ENCODE measurements at places on chromosomes 3 and 15. TPM values are rescaled to one million over a fixed set of nuclear protein-coding genes. Genes with fewer than 3 reads are reported as not detected.

The B3GALNT1 gene
- 17.3 TPM for total RNA-seq

The TLR9 gene
- 0.30 TPM for total RNA-seq

The RNU6-1 gene
- not detected for total RNA-seq

The TMEM207 gene
- not detected for total RNA-seq

The PRSS50 gene
- 0.50 TPM for total RNA-seq

The DUOXA2 gene
- total RNA-seq = not detected

DNA sequence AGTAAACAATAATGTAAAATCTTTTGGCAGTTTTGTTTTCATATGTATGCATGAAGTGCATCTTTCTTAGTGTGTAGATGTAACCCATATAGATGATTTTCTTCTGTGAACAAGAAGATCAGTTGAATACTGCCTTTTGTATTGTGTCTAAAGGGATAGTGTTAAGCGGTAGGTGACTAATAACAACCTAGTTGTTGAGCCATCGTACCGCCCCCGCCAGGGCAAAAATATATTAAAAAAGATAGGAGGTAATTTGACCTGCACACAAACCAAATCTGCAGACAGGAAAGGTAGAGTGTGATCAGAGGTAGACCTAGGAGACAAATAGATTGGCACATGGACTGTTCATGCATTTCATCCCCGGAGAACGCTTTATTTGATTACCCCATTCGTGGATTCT lies 3.3 kb upstream of the GMNC start:
- H3K4me3 ChIP-seq = no peak overlapping the region
- no peak overlapping the region for H3K27ac ChIP-seq
- DNase-seq = no peak
- H3K4me1 ChIP-seq = peaks cover 4% of the 10 kb centered on the region
- H3K27me3 ChIP-seq = no peaks in the 10 kb centered on the region

- no peaks in the 10 kb centered on the region for H3K27me3 ChIP-seq
- H3K4me1 ChIP-seq = peaks cover 67% of the 10 kb centered on the region
- DNase-seq = peak; percentile 86
- peaks cover 32% of the 10 kb centered on the region for H3K36me3 ChIP-seq
- peak overlapping the region; percentile 38 for H3K4me3 ChIP-seq
- H3K27ac ChIP-seq = peak overlapping the region; percentile 100
Observed at GRCh38 chr15:67107014-67107812, 41.8 kb downstream of the SMAD3 start.

DNA sequence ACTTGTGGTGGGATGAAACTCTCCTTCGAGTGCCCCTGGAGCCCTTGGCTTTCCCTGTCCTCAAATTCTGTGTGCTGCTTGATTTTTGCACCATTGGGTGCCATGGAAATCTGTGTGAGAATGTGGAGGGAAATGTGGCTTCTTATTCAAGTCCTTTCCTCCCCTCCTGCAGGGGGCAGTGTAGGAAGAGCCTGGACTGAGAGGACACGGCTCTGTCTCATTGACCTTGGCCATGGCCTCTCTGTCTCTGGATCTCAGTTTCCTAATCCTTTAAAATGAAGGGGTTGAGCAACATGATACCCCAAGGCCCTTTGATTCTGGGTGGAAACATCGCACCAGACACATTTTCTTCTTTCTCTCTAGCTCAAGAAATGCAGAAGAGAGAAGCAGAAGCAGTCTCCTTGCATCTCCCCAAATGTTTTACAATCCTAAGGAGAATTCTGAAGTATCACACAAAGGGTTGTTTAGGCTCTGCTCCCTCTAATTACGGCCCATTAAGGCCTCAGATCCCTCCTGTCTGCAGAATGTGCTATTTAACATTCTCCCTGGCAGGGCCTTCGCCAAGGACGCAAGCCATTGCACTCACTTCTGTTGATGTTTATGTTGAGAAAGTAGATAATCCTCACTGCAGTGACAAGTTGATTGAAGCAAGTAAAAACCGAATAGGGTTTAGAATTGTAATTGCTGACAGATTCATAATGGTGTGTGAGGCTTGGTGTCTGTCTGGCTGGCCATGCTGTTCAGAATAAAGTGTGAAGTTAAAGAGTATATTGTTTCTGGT lies 169.1 kb downstream of the TPRG1 start:
- no peak overlapping the region for H3K4me3 ChIP-seq
- no peak overlapping the region for H3K27ac ChIP-seq
- no peaks in the 10 kb centered on the region for H3K36me3 ChIP-seq
- DNase-seq = no peak

- no peak overlapping the region for H3K27ac ChIP-seq
- H3K4me1 ChIP-seq = no peaks in the 10 kb centered on the region
- DNase-seq = no peak
- H3K4me3 ChIP-seq = no peak overlapping the region
Observed at GRCh38 chr3:8595695-8596115, 48.9 kb downstream of the SSUH2 start.

DNA sequence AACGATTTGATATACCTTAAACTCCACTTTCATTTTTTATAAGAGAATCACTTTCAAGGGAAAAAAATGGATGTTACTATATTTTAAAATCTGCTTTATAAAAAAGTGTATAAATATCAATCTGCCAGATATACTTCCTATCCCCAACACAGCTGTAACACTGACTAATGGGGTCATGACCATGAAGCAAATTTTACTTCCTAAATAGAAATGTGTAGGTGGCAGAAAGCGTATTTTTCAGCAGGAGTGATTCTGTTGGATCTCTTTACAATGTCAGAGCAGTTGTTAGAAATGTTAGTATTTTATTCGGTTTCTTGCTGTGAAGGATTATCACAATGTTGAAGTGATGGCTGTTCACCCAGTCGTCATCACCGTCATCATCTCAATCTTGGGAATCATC lies 5.5 kb upstream of the C15orf40 start:
- peaks cover 19% of the 10 kb centered on the region for H3K36me3 ChIP-seq
- no peak overlapping the region for H3K4me3 ChIP-seq
- no peak overlapping the region for H3K27ac ChIP-seq
- H3K27me3 ChIP-seq = no peaks in the 10 kb centered on the region

DNA sequence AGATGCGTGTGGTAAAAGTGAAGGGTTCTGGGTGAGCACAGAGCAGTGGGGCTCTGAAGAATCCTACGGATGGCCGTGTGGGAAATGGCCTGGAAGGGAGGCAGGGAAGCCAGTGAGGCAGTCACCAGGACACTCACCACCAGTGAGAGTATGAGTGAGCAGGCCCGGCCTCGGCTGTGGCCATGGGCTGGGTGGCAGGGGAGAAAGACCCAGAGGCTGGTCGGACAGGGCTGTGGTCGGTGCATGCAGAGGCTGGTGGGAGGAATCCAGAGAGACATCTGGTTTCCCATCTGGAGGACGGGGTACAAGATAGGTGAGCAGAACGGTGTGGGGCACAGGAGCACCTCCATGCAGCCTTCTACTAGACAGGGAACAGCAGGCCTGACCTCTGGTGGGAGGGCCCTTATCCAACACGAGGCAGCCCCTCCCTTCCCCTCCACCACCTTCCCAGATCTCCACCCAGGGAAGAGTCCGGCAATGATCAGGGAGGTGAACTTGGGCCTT lies 10.1 kb downstream of the PCSK6 start:
- no peak overlapping the region for H3K4me3 ChIP-seq
- H3K27me3 ChIP-seq = no peaks in the 10 kb centered on the region
- H3K27ac ChIP-seq = no peak overlapping the region
- H3K36me3 ChIP-seq = 0 out of 2 replicates have a peak, but pooled peaks cover 5% of the 10 kb centered on the region
- peaks cover 42% of the 10 kb centered on the region for H3K4me1 ChIP-seq

GRCh38 chr15:70519004-70519365 lies 244.4 kb downstream of the UACA start:
- H3K27me3 ChIP-seq = no peaks in the 10 kb centered on the region
- no peak for DNase-seq
- H3K4me3 ChIP-seq = no peak overlapping the region
- no peaks in the 10 kb centered on the region for H3K4me1 ChIP-seq
- H3K36me3 ChIP-seq = no peaks in the 10 kb centered on the region

GRCh38 chr3:15923640-15924405 lies 126.0 kb upstream of the ANKRD28 start:
- H3K4me1 ChIP-seq = peaks cover 8% of the 10 kb centered on the region
- H3K27me3 ChIP-seq = no peaks in the 10 kb centered on the region
- DNase-seq = no peak

- H3K27me3 ChIP-seq = peaks cover 12% of the 10 kb centered on the region
- no peak overlapping the region for H3K4me3 ChIP-seq
- no peaks in the 10 kb centered on the region for H3K4me1 ChIP-seq
- H3K27ac ChIP-seq = no peak overlapping the region
- no peak for DNase-seq
- H3K36me3 ChIP-seq = no peaks in the 10 kb centered on the region
Observed at GRCh38 chr15:27743638-27744037, 355.5 kb downstream of the OCA2 start.

DNA sequence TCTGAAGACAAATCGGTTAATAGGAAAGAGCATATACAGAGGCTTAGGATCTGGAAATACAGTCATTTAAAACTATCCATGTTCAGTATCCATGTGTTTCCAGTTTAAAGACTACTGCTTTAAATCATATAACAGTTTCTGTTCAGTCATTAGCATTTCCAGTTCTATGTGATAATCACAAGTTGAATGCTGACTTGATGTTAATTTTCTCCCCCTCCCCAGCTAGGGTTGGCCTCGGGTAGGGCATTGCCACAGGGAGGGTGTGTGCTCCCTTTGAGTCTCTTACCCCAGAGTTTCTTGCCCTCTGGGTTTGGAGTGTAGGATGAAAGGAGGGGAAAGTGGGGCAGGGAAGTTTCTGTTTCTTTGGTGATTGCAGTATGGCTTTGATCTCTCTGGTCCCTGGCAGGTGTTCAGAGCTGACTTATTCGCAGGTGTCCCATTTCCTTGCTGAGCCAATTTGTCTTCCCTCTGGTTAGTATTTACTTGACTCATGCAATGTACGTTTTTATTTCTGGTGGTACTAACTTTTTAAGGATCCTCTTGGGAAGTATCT lies 86.3 kb downstream of the SH3GL3 start:
- H3K27ac ChIP-seq = no peak overlapping the region
- no peaks in the 10 kb centered on the region for H3K27me3 ChIP-seq
- H3K36me3 ChIP-seq = no peaks in the 10 kb centered on the region
- H3K4me3 ChIP-seq = no peak overlapping the region

DNA sequence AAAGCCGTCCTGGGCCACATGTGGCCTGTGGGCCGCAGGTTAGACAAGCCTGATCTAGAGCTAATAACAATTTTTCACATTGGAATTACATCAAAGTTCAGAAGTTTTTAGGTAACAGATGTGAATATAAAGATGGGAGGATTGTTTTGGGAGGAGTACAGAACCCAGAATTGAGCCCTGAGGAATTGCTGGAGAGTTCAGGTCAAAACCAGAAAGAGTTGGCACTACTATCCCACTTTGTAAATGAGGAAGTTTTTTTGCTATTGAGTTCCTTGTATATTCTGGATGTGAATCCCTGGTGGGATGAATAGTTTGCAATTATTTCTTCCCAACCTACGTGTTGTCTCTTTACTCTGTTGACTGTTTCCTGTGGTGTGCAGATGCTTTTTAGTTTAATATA lies 109.5 kb upstream of the LIPC start:
- no peak overlapping the region for H3K4me3 ChIP-seq
- no peak for DNase-seq
- no peaks in the 10 kb centered on the region for H3K36me3 ChIP-seq
- H3K27me3 ChIP-seq = no peaks in the 10 kb centered on the region

GRCh38 chr3:113088616-113089015 lies 97.8 kb downstream of the GTPBP8 start:
- H3K36me3 ChIP-seq = no peaks in the 10 kb centered on the region
- DNase-seq = no peak
- no peak overlapping the region for H3K27ac ChIP-seq
- H3K4me1 ChIP-seq = no peaks in the 10 kb centered on the region
- no peak overlapping the region for H3K4me3 ChIP-seq

DNA sequence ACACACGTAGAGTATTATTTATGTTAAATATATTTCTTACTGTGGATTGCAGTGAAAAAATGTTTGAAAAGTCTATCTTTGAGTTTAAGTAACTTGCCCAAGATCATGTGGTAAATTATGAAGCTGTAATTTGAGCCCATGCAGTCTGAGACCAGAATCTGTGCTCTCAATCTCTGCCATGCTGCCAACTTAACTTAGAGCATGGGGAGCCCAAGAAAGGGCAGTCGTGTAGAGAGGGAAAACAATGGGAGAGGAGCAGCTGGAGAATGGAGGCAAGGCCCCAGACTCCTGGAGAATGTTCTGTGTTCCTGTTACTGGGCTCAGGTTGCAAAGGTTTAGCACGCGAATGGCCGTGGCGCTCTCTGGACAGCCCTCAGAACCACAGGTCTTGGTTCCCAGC lies 311.6 kb upstream of the RASGRP1 start:
- H3K27me3 ChIP-seq = no peaks in the 10 kb centered on the region
- H3K4me3 ChIP-seq = no peak overlapping the region
- H3K36me3 ChIP-seq = no peaks in the 10 kb centered on the region
- H3K27ac ChIP-seq = no peak overlapping the region
- no peaks in the 10 kb centered on the region for H3K4me1 ChIP-seq
- no peak for DNase-seq

DNA sequence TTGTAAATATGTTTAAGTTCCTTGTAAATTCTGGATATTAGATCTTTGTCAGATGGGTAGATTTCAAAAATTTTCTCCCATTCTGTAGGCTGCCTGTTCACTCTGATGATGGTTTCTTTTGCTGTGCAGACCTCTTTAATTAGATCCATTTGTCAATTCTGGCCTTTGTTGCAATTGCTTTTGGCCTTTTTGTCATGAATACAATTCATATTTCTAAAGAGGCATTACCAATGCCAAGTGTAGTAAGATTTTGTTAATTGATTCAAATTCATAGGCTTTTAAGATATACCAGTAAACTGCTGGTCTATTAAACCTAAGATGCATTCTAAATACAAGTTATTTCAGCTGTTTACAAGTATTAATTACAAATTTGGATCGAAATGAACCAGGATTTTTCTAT lies 31.0 kb downstream of the PIK3R4 start:
- no peaks in the 10 kb centered on the region for H3K27me3 ChIP-seq
- H3K36me3 ChIP-seq = 0 out of 2 replicates have a peak, but pooled peaks cover 11% of the 10 kb centered on the region
- no peak for DNase-seq
- no peak overlapping the region for H3K27ac ChIP-seq
- H3K4me3 ChIP-seq = no peak overlapping the region

- H3K27me3 ChIP-seq = no peaks in the 10 kb centered on the region
- peaks cover 9% of the 10 kb centered on the region for H3K4me1 ChIP-seq
- H3K27ac ChIP-seq = no peak overlapping the region
- DNase-seq = no peak
Observed at GRCh38 chr15:33091983-33092693, 102.4 kb downstream of the FMN1 start.

DNA sequence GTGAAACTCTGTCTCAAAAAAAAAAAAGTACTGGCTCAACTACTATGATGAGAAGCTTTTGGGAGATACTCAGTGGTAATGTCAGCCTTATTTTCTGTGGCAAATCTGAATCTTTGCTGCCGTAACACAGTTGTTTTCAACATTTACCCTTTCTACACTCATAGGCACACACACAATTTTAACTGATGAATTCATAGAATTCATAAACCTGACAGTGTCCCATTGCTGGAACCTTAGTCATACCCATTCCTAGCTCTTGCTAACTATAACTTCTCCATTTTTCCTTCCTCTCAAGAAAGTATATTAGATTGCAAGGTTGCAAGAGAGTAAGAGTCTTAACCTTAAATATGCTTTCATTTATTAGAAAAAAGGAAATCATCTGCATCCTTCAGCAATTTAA lies 496.6 kb downstream of the FHIT start:
- H3K27me3 ChIP-seq = no peaks in the 10 kb centered on the region
- no peak overlapping the region for H3K27ac ChIP-seq
- H3K4me3 ChIP-seq = no peak overlapping the region
- no peaks in the 10 kb centered on the region for H3K4me1 ChIP-seq
- no peaks in the 10 kb centered on the region for H3K36me3 ChIP-seq
- no peak for DNase-seq

Data from PC-9 (cell line).